Fibroblast of skin of scalp (primary cell): ENCODE measurements at places on chromosomes 13 and 19.

DNA sequence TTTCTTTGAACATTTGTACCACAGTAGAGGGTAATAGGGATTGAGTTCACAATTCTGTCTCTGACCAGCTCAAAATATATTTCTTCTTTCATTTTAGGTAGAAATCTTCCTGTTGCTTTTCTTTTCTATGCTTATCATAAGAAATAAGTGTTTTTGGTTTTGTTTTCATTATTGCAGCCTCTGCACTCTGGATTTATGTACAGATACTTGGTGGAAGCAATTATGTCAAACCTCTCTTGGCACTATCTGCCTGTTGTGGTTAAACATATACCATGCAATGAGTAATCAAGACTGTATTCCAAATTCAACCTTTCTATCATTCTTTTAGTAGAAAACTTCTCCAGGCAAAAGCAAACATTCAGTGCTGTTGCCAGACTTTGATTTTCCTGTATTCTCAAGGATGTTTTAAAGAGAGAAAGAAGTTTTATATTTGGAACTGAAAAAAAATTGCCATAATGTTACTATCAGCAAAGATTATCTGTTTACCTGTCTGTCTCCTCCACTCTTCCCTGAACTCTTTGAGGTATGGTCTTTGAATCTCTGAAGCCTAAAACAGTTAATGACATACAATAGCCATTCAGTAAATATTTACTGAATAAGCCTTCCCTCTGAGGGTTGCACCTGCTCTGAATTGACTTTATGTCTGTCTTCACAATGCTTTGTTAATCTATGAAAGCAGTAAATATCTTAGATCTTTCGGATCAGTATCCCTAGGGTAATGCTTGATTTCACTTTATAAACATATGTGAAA, 612.5 kb upstream of the PRR20A start:
- DNase-seq = no peak

DNA sequence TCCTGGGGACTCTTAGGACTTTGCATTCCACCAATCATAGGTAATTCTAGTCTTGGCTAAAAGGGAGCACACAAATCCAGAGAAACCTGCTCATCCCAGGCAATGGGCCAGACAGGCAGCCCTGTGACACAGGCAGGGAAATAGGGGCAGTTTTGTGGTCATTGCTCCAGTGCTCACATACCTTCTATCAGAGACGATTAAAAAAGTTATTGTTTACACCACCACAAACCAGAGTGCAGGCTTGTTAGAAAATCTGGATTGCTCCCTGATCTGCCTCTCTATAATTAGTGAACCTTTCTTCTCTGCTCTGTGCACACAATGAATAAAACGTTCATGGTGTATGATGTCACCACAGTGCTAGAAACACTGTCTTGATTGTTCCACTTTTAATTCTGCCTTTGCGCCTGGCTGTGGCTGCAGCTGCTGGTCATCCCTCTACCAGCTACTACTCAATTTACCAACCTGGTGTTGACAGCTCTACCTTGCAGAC, 121.6 kb upstream of the SPATA13 start:
- no peak for DNase-seq

DNA sequence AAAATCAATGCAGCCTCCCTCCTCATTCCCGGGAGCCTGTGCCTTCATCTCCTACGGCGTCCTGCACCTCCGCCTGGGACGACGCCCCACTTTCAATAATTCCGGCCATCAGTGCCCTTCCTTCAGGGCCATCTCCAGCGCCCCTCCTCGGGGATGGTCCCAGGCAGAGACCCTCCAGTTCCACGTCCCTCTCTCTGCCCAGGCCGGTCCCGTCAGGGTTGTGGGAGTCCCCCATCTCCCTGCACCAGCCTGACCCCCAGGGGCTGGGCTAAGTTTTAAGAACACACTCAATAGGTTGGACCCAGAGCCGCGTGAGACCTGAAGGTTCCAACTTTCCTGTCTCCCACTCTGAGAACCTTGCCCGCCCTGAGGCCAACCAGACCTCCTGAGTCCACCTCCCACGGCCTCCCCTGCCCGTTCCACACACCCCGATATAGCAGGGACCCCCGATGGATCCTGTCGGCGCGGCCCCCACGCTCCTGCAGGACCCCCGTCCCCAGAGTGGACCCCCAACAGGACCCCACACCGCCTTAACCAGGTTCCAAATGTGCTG, 646 bp downstream of the TMEM161A start:
- no peak for DNase-seq

DNA sequence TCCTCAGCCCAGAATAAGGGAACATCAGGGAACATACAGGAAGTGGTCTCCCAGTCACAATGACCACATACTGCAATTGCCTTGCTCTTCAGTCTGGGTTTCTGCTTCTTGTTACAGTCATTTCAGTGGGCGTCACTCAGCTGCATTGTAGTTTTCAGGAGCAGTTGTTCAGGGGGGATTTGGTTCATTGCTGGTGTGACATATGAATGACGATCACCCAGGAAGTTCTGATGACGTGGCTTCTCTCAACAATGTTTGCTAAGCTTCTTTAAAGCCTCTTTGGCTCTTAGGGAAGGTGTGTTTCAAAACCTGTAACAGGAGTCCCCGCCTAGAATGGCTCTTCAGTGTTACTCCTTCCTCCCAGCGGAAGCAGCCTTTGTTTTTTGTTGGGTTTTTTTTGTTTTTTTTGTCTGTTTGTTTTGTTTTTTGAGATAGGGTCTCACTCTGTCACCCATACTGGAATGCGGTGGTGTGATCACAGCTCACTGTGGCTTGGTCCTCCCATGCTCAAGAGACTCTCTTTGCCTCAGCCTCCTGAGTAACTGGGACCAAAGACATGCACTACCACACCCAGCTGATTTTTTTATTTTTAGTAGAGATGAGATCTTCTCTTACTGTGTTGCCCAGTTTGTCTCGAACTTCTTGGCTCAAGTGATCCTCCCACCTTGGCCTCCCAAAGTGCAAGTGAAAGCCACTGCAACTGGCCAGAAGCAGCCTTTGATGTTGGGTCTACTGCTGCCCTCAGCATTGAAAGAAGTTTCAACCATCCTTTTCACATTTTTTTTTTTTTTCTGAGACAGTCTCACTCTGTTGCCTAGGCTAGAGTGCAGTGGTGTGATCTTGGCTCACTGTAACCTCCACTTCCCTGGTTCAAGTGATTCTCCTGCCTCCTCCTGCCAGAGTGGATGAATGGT, 1.4 kb upstream of the SCEL start:
- peak; percentile 7 for DNase-seq

DNA sequence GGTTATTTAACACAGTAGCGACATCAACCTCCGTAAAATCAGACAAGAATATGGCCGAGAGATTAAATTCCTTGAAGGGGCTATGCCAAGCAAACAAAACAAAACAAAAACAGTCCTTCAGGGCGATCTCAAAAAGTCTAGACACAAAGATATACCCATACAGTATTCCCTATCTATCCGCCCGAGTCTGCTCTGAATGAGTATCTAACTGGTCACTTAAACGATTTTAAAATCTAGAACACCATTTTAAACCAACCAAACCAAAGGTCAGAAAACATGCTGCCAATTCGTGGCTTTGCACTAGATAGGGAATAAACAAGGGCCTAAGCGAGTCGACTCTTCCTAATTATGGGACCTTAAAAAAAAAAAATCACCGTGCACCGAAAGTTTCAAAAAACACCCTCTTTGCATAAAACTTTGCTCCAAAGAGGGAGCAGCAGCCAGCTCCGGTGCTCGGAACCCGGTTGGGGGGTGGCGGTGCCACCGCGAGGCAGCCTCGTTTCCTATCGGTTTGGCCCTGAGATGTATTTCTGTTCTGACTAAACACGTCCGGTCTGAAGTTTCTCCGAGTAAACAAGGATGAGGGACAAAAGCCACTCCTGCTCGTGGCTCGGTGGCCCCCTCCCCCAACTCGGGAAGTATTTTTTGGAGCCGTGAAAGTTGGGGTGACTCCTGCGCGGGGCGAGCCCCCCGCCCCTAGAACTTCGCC, 1.8 kb downstream of the HMGB1 start:
- peak; percentile 62 for DNase-seq

- DNase-seq = no peak
Measured at GRCh38 chr19:2952953-2953481, 8.2 kb upstream of the ZNF77 start.

GRCh38 chr19:17790059-17790780, 4.7 kb upstream of the B3GNT3 start:
- no peak for DNase-seq

- DNase-seq = peak; percentile 99
Measured at GRCh38 chr19:46759817-46760333, 13.6 kb upstream of the STRN4 start.

- DNase-seq = no peak
Measured at GRCh38 chr19:45762870-45763631, 6.0 kb downstream of the SIX5 start.

GRCh38 chr13:99442273-99442895, 58.9 kb upstream of the TM9SF2 start:
- peak; percentile 40 for DNase-seq

GRCh38 chr19:50647879-50648615, 1.2 kb upstream of the C19orf81 start:
- DNase-seq = no peak

GRCh38 chr19:41327076-41327575, 17.2 kb downstream of the CCDC97 start:
- no peak for DNase-seq

- peak; percentile 87 for DNase-seq
Measured at GRCh38 chr19:15449620-15450527, at the start of gene WIZ. WIZ (minus strand) TSS chr19:15449956; CDS start chr19:15448307, 1,649 bp downstream.

DNA sequence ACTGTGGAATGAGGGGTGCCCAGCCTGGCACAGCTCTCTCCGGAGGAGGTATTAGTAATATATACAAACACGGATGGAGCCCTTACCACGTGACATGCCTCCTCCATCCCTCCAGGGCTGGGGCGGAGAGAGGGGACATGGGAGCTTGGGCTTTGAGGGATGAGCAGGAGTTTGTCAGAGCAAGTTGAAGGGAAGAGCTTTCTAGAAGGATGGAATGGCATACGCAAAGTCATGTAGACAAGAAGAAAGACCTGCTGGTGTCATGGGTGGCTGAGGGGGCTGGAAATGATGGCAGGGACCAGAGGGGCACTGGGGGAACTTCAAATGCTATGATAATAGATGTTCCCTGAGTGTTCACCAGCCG, 2.6 kb downstream of the MPND start:
- no peak for DNase-seq

- peak; percentile 65 for DNase-seq
Measured at GRCh38 chr13:43009506-43009905, 13.9 kb upstream of the DNAJC15 start.

DNA sequence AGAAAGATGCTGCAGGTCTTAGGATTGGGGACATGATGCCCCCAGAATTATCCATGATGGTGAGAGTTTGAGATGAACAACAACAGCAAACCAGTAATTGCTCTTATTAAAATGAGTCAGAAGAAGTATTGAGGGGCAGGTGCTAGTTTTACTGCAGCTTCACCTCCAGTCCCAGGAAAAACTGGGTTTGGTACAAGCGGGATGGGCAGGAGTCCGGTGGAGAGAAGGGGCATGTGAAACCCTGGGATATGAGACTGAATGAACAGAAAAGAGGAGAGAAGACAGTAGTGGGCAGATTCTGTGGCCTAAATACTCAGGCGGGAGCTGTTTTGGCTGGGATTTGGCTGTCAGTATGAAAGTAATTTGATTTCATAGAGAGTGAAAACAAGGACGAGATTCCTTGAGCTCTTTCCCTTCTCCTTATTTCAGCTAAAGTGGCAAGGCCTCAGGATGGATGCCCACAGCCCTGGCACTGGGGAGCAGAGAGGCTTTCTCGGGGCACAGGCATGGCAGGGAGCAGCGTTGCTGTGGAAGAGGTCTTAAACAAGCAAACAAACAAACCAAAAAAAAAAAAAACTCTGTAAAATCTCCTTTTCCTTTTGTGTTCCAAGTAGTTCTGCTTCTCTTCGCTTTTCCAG, 30.7 kb downstream of the NFIX start:
- DNase-seq = no peak

DNA sequence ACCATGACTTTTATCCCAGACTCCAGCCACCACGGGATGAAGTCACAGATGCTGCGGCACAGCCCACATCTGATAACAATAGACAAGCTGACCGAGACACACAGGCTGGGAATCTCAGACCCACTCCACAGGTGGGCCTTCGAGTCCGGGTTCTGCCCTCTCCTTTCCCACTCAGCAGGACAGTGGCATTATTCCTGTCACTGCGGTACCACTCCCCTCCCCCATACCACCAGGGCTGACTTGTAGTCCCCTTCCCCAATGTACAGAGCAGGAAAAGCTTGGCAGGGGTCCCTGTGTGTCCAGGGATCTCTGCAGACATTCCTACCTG, 179 bp upstream of the AMER2 start:
- DNase-seq = no peak

GRCh38 chr13:30110301-30111070, 196.9 kb downstream of the KATNAL1 start:
- peak; percentile 47 for DNase-seq

DNA sequence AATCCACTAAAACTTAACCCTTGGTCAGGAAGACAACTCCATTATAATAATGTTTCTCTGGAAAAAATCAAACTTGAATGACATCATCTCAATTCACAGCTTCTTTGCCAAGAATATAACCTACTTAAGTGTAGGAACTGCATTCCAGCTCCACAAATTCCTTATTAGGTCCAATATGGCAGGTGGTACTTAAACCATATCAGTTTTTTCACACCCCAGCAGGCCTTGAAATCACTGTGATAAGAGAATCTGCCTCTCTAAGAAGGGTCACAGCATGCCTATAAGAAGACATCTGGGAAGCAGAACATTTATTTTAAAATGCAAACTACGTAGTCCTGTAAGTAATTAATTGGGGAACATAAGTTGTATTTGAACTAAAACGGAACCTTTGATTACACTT, 687.8 kb downstream of the DIAPH3 start:
- DNase-seq = no peak

GRCh38 chr13:23770973-23771372, 118.2 kb downstream of the MIPEP start:
- no peak for DNase-seq

DNA sequence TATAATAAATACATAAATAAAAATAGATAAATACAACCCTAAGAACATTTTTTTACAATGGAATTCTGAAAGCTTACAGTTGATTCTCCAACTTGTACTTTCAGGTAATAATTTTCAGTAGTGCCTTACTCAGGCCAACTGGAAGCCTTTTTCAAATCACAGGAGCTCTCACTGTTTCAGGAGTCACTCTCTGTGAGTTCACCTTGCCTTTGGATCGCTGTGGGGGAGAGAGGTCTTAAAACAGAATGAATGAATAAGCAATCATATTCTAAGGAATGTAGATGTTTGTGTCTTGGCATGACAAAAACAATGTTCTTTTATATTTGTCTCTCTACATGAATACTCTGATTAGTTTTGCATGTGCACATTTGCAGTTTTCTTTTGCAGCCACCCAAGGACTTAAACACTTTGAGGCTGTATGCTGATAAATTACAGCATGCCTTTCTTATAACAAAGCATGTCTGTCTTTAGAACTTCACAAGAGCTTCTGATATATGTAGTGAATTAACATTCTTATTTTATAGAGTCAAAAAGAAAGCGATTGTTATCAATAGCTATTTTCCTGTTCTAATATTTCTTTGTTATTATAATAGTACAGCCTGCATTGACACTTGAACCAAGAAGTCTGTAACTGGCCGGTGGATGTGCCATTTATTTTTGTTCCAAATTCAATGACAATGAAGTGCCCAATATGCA, 1111.5 kb upstream of the ATXN8OS start:
- no peak for DNase-seq
